Smooth muscle cell of the pulmonary artery (primary cell): ENCODE measurements at places on chromosomes 1 and 21. TPM values are rescaled to one million over a fixed set of nuclear protein-coding genes. Genes with fewer than 3 reads are reported as not detected.

The PNRC2 gene
- total RNA-seq = 45.9 and 74.0 TPM in 2 replicates

The VASH2 gene
- total RNA-seq = 0.03 and 0.26 TPM in 2 replicates

The TIE1 gene
- 0.65 and 1.8 TPM in 2 replicates for total RNA-seq

The GNAT2 gene
- total RNA-seq = 0.30 and 0.33 TPM in 2 replicates

The FAM72C gene
- 0.23 and 0.46 TPM in 2 replicates for total RNA-seq
